ENCODE measurements at places on chromosomes 3 and 15.

- no peak for DNase-seq
Observed at GRCh38 chr3:34650131-34650530, 851.7 kb downstream of the PDCD6IP start.

DNA sequence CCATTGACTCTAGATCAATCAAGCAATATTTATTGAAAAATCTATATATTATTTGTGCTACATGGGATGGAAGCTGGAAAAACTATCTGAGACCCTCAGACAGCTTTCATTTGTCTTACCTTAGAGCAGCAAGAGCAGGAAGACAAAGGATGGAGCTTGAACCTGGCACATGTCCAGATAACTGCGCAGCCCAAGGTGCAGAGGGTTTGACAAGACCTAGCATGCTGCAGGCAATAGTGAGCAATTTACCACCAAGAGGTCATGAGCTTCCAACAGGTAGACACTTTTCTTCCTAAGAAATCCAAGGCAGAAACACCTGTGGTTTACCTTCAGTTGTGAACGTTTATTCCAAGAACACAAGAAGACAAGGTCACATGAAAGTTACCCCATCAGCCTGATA, 214.7 kb upstream of the NECTIN3 start:
- no peak for DNase-seq

DNA sequence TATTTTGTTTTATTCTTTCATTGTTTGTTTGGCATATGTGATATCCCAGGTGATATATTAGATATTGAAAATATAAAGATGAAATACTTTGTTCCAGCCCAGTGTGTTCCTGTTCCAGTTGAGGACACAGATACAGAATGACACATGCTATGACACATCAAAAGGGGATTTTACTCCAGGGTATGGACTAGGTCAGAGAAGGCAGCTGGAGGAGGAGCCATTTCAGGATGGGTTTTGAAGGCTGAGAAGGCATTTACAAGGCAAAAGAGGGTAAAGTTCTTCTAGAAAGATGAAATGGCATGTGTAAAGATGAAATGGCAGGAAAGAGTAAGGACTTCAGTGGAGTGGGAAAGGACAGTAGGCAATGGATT, 163.8 kb downstream of the ZIC1 start:
- DNase-seq = no peak

GRCh38 chr15:34490417-34491193, 53.0 kb upstream of the GOLGA8A start:
- DNase-seq = no peak

GRCh38 chr15:87715252-87715651, 541.3 kb downstream of the NTRK3 start:
- DNase-seq = no peak

- no peak for DNase-seq
Observed at GRCh38 chr3:47296562-47297302, 14.0 kb downstream of the KLHL18 start.

- no peak for DNase-seq
Observed at GRCh38 chr15:76795217-76795616, 109.9 kb downstream of the SCAPER start.

DNA sequence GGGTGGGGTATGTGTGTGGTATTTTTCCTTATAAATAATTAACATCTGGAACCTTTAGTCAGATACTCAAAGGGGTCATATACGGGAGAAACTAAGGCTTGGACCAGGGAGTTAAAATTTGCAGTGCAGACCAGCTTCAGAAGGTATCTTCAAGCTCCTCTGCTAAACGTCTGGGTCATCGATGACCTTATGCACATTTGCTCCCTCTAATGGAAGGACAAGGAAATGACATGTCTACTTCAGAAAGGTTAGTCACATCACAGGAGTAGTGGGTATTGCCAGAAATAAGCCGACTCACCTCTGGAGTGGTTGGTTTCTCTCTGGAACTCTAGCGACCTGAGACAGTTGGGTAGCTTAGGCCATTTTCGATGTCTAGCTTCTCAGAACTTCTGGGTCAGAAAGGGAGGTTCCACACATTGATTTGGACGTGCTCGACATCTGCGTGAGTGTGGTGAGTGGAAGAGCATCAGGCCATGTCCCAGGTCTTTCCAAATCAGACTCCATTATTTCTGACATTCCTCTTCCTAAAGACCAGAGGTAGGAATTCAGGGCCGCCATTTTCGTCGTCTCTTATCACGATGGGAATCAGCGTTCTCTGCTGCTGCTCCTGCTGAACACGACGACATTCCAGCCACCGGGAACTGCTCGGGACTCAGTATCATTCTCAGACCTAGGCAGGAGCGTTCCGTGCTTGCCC, 31.8 kb upstream of the RASA2 start:
- peak; percentile 30 for DNase-seq

DNA sequence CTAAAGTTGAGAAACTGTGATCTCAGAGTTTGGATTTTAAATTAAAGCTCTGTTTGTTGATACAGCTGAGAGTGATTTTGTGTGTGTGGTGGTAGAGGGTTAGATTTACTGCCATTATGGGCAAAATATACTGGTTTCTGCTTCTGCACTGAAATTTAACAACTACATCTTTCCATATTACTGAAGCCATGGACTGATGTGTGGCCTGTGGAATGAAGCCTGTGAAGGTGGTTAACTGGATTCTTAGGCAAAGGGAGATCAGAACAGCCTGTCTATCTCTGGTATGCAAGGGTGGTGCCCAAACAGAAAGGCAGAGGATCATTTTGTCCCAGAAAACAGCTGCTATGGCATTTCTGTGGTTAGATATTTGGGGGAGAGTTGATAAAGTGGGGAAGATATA, 297.3 kb upstream of the THBS1 start:
- DNase-seq = no peak

- no peak for DNase-seq
Observed at GRCh38 chr3:184766555-184767261, 45.3 kb upstream of the VPS8 start.

- DNase-seq = no peak
Observed at GRCh38 chr3:128587391-128587790, 63.2 kb downstream of the RPN1 start.

- no peak for DNase-seq
Observed at GRCh38 chr3:123816673-123817207, 67.4 kb downstream of the MYLK start.

DNA sequence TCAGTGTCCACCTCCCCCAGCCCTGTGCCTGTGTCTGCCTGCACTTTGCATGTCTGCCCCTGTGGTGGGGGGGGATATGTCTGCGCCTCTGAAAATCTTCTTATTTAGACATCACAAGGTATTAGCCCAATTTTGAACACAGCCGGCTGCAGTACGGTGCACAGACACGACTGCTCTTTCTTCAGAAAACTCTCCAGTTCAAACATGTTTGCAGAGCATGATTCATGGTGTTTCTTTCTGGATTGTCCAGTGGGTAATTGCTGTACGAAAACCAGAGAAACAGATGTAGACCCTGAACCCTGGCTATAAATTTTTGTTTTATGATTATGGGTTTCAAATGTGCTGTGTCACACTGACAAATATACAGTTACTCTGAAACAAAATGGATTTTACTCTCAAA, 3.4 kb upstream of the RARB start:
- DNase-seq = no peak

GRCh38 chr3:167691366-167691765, 37.6 kb upstream of the WDR49 start:
- DNase-seq = no peak

DNA sequence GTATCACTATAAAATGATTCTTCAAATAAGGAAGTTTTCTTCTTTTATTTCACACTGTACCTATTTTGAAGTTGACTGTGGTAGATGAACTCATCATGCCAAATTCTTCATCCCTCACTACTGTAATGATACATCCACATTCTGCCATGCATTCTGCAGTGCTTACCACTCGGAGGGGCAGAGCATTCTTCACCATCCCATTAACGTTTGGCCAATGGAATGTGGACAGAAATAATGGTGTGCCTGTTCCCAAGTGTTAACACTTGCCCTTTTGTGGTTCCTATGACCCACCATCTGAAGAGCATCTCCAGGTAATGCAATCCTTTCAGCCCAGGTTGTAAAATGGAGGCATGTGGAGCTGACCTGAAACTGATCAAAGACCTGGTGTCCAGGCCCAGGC, 18.6 kb downstream of the GOLIM4 start:
- no peak for DNase-seq

DNA sequence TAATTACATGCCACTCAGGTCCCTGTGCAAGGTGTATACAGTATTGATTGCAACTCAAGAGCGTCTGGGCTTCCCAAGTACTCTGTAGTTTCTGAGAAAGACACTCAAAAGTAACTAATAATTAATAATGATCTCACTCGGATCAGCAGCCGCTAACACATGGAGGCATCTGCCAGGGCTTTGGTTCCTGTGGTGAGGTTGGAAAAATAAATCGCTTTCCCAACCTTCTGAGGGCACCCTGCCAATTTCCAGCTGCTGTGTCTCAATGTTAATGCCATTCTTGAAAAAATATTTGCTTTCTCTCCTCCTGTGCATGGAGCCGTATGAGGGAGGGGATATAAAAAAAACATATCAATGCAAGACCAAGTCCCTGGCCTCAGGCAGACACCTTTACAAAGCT, 116.5 kb upstream of the SLC2A2 start:
- peak; percentile 5 for DNase-seq

DNA sequence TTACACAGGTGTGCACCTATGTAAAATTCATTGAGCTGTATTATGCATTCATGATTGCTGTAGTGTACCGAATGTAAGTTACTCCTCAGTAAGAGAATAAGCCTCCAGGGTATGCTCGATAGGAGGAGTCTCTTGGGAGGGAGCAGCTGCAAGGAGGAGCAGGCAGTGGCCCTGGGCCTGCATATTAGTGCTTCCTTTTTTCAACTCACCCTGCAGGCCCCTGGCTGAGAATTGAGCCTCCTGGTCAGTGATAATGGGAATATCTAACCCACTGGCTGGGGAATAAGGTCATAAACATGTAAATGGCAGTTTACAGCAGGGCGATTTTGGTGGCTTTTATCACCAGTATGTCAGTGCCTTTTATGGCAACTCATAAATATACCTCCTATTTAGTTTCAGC, 21.7 kb upstream of the SFMBT1 start:
- no peak for DNase-seq

GRCh38 chr15:29945943-29946596, 123.8 kb upstream of the TJP1 start:
- DNase-seq = no peak

DNA sequence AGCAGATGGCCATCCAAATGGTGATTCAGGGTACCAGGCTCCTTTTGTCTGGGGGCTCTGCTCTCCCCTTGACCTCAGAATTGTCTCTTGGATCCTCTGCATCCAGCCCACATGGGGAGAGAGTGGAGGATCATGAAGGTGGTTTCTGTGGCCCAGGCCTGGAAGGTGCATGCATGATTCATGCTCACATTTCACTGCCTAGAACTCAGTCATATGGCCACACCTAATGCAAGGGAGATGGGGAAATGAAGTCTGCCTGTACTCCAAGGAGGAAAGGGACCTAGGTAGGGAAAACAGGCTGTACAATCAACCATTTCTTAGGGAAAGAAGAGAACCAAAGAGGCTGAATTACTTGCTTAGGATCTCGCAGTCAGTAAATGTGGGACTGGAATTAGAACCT, 15.1 kb downstream of the HRG start:
- no peak for DNase-seq

GRCh38 chr15:67820992-67821783, 4.1 kb upstream of the SKOR1 start:
- DNase-seq = peak; percentile 79

DNA sequence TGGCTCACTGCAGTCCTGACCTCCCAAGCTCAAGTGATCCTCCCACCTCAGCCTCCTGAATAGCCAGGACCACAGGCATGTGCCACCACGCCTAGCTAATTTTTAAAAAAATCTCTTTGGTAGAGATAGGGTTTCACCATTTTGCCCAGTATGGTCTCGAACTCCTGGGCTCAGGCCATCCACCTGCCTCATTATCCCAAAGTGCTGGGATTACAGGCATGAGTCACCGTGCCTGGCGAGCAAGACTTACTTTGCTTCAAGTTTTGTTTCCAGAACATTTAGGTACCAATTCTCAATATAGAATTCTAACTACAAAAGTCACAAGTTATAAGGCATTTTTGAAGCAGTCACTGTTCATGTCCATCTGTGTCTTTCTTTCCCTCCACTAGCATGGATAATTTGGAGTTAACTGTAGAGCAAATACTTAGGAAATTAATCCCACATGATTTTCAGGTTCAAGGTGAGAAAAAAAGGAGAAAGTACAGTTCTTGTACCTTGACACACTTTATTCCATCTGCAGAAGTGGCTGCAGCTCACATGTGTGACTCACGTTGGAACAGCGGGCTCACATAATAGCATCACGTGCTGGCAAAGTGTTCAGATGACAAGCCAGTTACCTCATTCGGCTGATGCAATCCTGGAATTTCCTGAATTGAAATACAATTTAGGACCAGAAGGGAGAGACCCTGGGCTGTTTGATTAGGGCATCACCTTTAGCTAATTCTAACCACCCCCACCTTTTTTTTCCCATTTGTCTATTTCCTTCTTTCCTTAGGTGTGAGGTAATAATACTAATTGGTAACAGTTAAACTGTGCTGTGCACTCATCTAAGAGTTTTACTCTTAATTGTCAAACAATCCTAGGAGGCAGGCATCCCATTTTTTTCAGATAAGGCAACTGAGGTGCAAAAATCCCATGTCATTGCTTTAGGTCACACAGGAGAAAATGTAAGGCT, 46.9 kb upstream of the NEDD4 start:
- DNase-seq = peak; percentile 80

DNA sequence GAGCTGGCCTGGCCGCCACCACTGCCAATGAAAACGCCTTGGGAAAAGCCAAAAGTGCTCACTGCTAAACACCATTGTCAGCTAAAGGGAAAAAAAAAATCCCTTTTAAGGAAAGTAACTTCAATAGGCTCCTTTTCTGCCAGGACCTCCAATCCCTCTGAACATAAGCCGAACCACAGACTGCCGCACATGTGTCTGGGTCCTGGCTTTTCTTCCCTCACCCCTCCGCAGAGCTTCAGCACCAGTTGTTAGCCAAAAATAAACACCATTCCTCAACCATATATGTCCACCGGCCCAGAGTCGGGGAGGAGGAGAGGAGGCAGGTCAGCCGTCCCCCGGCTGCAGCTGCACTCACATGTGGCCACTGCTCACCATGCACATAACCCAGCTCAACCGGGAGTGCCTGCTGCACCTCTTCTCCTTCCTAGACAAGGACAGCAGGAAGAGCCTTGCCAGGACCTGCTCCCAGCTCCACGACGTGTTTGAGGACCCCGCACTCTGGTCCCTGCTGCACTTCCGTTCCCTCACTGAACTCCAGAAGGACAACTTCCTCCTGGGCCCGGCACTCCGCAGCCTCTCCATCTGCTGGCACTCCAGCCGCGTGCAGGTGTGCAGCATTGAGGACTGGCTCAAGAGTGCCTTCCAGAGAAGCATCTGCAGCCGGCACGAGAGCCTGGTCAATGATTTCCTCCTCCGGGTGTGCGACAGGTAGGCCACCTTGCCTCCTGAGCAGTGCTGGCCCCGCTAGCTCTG, at the start of gene FBXL22:
FBXL22 (plus strand) TSS at position 350 of the 753 bp plus-strand sequence; CDS start at position 356, 6 bp downstream.
- DNase-seq = peak; percentile 63

DNA sequence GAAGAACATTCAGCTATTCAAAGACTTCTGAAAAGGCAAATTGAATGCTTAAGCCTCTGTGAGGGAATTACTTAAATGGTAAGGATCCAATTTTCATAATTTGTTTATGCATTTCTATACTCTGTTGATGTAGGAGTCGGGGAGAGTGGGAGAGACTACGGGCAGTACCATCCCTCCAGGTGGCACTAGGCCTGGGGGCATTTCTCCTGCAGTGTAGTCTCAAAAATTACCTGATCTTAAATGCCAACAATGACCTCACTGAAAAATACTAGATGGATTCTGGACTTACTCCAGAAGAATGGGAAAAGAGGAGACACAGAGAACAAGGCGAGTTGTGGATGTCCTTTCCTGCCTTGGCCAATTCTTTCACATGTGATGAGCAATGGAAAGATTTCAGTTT, 77.8 kb upstream of the PLXND1 start:
- no peak for DNase-seq
